HCT116 (cell line): ENCODE measurements at places on chromosomes 13 and 19. TPM values are rescaled to one million over a fixed set of nuclear protein-coding genes. Genes with fewer than 3 reads are reported as not detected.

The SIGLEC6 gene
- not detected for total RNA-seq

DNA sequence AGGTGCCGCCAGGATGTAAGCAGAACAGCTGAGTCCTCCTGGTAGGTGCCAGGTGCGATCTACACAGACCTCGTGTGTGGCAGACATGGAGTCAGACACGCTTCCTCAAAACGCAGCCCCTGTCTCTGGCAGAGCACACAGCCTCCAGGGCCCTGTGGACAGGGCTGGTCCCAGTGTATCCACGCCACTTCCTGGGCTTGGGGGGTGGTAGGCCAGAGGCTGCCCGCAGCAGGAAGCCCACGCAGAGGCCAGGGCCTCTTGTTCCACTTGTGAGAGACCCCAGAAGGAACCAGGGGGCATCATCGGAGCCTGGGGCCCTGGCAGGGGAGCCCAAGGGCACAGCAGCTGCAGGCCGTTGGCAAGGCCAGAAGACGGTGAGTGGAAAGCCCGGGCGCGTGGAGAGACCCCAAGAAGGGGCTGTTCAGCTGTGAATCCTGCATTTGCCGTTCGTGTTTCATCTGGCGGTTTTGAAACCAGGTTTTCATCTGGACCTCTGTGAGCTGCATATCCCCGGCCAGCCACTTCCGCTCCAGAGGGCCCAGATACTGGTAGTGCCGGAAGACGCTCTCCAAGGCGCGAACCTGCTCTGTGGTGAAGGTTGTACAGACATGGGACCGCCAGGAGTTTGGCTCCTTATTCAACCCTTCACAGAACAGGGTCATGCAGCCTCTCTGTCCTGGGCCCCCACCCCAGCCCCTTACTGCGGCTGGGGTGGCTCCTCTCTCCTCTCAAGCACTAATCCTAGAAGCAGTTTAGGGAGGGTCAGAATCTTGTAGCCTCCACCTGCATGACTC lies 25.1 kb upstream of the SLITRK1 start:
- DNase-seq: no peak
- H3K4me1 ChIP-seq: no peaks in the 10 kb centered on the region
- no peak overlapping the region for H3K27ac ChIP-seq
- no peaks in the 10 kb centered on the region for H3K27me3 ChIP-seq
- no peak overlapping the region for H3K4me3 ChIP-seq

The SIGLEC9 gene
- total RNA-seq: not detected

The UGGT2 gene
- total RNA-seq: 27.1 TPM

The CYP4F22 gene
- total RNA-seq: 4.9 TPM

DNA sequence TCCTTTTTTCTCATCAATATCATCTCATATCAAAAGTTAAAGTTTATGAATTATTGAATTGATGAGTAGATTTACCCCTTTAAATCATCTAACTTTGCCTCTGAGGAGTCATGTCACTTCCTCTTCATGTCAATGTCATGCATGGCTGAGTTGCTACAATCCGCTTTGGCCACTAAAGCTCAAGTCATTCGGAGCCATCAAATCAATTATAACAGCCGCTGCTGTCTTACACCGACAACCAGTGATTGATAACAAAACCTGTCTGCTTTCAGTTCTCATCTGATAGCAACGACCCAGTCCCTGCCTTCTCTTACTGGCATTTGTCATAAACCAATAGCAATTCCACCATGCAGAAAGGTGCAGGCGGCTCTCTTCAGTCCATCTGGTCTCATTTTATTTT lies 429.3 kb downstream of the DIAPH3 start:
- no peaks in the 10 kb centered on the region for H3K36me3 ChIP-seq
- no peaks in the 10 kb centered on the region for H3K27me3 ChIP-seq
- no peak overlapping the region for H3K27ac ChIP-seq
- H3K4me1 ChIP-seq: no peaks in the 10 kb centered on the region

The MEIOSIN gene
- 2.1 TPM for total RNA-seq

DNA sequence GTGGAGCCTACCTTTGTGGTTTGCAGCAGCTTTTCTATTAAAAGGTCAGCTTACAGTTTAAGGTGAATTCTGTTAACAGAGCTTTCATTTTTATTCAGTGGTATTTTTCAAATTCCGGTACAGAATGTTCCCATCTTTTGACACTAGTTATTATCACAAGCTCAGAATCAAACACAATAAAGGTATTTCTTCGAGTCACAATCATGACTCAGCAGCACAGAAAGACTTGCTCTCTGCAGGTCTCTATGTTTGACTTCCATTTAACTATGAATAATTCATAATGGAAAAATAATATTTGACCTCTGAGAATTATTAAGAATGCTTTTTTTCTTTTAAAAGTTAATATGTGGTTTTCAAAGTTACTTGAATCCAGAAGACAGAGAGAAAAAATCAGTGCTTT lies 28.2 kb downstream of the DACH1 start:
- no peaks in the 10 kb centered on the region for H3K36me3 ChIP-seq
- H3K27ac ChIP-seq: no peak overlapping the region
- no peaks in the 10 kb centered on the region for H3K27me3 ChIP-seq

DNA sequence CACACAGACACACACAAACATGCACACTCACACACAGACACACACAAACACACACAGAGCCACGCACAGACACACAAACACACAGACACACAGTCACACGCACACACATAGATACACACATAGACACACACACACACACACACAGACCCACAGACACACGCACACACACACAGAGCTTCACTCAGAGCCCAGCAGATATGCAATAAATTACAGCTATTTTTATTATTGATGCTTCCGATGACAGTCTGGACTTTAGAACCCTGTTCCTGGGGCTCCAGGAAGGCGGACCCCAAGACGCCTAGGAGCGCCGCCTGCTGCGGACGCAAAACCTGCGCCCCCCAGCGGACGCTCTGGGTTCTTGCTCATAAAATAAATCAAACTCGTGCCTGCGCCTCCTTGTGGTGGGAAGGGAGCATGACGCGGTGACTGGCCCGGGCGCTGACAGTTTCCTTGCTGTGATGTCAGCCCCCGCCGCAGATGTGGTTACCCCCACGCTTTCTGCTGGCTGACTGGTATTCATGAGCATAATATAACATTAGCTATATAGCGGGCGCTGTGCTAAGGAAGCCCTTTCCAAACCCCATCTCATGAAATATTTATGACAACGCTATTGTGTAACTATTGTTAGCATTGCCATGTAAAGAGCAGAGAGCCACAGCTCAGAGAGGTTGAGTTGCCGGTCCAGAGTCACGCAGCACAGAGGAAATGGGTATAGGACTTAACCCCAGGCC lies 64.4 kb upstream of the TM9SF2 start:
- no peaks in the 10 kb centered on the region for H3K27me3 ChIP-seq
- peaks cover 43% of the 10 kb centered on the region for H3K4me1 ChIP-seq
- DNase-seq: peak; percentile 78
- no peaks in the 10 kb centered on the region for H3K36me3 ChIP-seq

- H3K27ac ChIP-seq: no peak overlapping the region
- H3K4me1 ChIP-seq: peaks cover 7% of the 10 kb centered on the region; the same call in 1 of the 2 replicates
- H3K27me3 ChIP-seq: no peaks in the 10 kb centered on the region
- no peaks in the 10 kb centered on the region for H3K36me3 ChIP-seq
These were observed 67.7 kb upstream of the STARD13 start for GRCh38 chr13:33353210-33353609.

- H3K36me3 ChIP-seq: peaks cover 20% of the 10 kb centered on the region
- peak overlapping the region; percentile 47; the same call in 1 of the 2 replicates for H3K27ac ChIP-seq
- H3K27me3 ChIP-seq: no peaks in the 10 kb centered on the region
- H3K4me1 ChIP-seq: peaks cover 41% of the 10 kb centered on the region
These were observed 21.5 kb downstream of the COLGALT1 start for GRCh38 chr19:17576758-17577456.

The KLK3 gene
- total RNA-seq: not detected

DNA sequence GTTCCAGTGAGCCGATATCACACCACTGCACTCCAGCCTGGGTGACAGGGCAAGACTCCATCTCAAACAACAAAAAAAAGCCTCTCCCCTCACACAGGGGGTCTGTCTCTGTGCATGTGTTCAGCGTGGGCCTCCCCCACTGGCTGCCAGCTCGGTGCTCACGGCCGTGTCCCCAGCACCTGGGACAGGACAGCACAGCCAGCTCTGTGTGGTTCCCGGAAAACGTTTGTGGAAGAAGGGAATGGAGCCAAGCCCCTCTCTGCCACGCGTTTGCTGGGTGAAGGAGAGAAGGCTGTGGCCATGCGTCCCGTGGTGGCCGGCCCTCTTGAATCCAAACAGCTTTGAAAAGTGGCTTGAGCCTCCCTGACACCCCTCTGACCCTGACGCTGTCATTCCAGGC lies 32.3 kb downstream of the DPF1 start:
- H3K4me3 ChIP-seq: no peak overlapping the region
- H3K36me3 ChIP-seq: no peaks in the 10 kb centered on the region
- no peaks in the 10 kb centered on the region for H3K4me1 ChIP-seq
- no peaks in the 10 kb centered on the region for H3K27me3 ChIP-seq
- no peak for DNase-seq
- H3K27ac ChIP-seq: no peak overlapping the region

GRCh38 chr13:21615427-21615826 lies 11.5 kb upstream of the MICU2 start:
- H3K27ac ChIP-seq: no peak overlapping the region
- peaks cover 5% of the 10 kb centered on the region for H3K4me1 ChIP-seq
- H3K27me3 ChIP-seq: no peaks in the 10 kb centered on the region

GRCh38 chr19:57010541-57010940 lies 109.2 kb upstream of the USP29 start:
- no peaks in the 10 kb centered on the region for H3K4me1 ChIP-seq
- no peak overlapping the region for H3K4me3 ChIP-seq
- H3K36me3 ChIP-seq: no peaks in the 10 kb centered on the region
- no peaks in the 10 kb centered on the region for H3K27me3 ChIP-seq
